NCI-H1694 (cell line): ENCODE measurements at places on chromosomes 5 and 9.
A peak's percentile ranks its signal among the peaks of the same experiment; 100 is the strongest.

GRCh38 chr5:150178262-150178661, 11.6 kb upstream of the SLC6A7 start:
- no peak for DNase-seq

DNA sequence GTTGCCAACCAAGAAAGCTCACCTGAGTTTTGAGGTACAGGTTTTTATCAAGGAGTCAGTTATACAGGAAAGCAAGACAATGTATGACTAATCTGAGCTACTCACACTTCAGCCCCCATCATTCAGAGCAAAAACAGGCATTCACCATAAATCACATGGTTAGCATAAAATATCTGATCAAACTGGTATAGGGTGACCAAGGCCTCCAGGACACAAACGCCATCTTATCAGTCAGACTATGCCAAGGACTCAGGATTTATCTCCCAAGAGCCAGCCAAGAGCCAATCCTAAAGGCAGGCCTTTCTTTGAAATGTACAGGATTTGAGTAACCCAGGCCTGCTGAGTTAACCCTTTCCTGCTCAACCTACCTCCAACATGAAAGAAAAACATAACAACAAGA, 313.0 kb upstream of the NREP start:
- DNase-seq: no peak

- no peak for DNase-seq
Observed at GRCh38 chr9:120857481-120857880, 14.8 kb upstream of the PSMD5 start.

DNA sequence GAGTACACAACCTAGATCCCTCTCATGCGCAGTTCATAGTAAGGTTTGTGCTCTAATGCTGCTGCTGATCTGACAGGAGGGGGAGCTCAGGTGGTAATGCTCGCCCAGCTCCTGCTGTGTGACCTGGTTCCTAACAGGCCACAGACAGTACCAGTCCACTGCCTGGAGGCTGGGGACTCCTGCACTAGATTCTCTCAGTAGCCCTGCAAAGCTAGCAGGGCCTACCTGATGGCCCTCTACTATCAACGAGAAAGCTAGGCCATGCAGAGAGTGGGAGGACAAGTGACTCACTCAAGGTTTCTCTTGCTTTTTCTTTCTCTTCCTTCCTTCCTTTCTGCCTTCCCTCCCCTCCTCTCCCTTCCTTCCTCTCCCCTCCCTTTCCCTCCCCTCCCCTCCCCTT, 55.1 kb upstream of the TEX48 start:
- no peak for DNase-seq

DNA sequence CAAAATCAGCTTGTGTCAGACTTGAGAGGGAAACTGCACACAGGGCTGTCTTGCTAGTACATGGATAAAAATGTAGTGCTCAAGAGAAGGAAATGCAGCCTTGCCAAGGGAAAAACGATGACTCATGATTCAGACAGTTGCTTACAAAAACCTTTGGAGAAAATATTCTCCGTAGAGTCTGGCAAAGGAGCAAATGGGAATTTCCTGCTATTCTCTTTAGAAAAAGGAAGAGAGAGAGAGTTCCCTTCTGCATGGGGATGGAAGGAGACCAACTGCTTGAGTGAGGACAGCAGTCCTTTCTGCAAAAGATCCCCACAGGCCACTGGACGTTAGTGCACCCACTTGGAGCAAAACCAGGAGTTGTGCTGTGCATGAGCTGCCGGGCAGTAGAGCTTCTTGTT, 7.6 kb downstream of the IFNB1 start:
- no peak for DNase-seq

DNA sequence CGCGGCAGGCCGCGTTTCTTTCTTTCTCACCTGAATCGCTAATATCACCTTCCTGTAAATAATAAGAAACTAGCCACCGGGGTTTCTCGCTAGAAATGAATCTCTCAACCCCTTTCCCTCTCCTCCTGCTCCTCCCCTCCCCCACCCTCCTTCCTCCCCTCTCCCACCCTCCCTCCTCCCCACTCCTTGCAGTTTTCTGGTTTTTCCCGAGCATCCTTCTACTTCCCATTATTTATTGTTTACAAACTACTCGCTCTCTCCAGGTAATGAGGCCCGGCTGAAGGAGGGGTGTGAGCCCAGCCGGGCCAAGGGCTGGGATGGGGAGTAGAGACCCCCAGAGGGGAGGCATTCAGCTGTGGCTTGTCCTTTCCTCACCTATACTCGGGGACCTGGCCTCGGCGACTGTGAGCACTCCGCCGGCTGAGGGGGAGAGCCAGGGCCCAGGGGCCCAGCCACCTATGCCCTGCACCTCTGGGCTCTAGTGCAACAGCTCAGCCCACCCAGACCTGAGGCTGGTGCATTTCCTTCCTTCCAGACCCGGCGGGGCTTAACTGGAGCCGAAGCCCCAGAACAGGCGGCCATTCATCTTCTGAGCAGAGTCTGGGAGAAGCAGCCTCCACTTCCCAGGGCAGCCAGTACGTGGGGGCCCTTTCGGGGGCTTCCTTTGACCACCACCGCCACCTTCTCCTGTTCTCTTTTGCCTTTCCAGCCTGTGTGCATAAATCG, 2.1 kb upstream of the IRX4 start:
- DNase-seq: no peak

- DNase-seq: no peak
Observed at GRCh38 chr5:55364537-55365055, 56.8 kb downstream of the MTREX start.

- no peak for DNase-seq
Observed at GRCh38 chr5:12870872-12871539, 966.8 kb upstream of the CTNND2 start.

- DNase-seq: no peak
Observed at GRCh38 chr5:95667061-95667618, 15.7 kb downstream of the SPATA9 start.

DNA sequence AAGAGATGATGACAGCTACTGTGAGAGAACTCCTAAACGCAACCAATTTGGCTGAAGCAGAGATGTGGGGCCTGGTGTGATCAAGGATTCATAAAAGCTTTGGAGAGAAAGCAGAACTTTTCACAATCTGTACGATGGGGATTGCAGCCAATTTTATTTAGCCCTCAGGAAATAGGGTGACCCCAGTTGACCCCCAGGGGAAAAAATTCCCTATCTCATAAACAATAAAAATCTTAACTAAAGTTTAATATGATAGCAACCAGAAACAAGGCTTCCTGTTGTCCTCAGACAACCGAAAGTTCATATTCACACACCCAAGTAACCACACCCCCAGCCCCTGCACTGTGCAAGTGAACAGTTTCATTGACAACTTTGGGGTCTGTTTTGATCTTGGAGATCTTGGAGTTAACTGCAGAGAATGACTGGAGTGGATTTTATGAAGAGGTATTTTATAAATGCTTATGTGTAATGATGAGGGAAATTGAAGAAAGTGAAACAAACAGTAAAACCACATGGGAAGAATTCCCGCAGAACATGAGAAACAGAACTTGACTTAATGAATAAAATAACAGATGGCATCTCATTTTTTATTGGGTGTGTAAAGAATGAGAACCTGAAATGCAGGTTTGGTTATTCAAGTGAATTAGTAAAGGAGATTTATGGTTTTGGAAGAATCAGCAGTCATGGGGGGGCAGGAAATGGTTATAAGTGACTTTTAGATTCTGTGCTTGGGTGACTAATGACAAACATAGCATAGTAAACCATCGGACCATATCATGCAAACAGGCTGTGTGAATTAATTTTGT, 94.5 kb downstream of the PDE4D start:
- peak; percentile 31 for DNase-seq
